ENCODE measurements at places on chromosomes 4 and X.

- DNase-seq: no peak
Measured at GRCh38 chr4:185719500-185719858, 92.5 kb downstream of the SORBS2 start.

DNA sequence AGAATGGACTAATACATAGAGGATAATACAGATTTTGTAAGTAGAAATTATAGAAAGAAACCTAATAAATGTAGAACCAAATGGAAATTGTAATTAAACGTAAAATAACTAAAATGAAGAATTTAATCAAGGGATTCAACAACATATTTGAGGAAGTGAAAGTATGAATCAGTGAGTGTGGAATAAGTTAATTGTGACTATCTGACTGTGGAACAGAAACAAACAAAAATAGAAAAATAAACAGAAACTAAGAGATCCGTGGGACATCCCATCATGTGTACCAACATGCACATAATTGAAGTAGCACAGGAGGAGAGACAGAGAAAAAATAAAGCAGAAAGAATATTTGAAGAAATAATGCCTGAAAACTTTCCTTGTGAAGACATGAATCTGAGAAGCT, 208.6 kb upstream of the TACR3 start:
- no peak for DNase-seq

DNA sequence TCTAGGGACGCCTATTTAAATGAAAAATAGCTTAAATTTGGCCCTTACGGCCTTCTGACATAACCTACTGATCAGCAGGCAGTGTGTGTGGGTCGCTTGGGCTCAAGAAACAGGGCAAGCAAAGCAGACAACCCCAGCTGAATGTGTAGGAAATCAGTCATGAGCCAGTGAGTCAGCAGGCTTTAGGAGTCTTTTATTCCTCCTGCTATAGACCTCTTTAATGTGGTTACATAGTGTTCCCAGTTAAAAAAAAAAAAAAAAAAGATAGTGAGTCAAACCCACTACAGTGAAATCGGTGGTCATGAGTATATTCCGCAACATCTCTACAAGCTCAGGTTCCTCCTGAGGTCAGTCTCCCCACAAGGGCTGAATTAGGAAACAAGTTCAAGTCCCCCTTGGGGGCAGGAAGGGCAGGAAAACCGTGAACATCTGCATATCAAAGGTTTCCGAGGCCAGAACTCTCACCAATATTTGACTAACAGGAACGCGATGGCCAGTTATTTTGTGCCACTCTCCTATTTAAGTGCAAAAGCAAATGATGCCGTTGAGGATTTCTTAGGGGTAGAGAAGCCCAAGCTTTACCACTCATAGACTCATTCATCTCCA, 32.7 kb downstream of the ACSL1 start:
- DNase-seq: peak; percentile 62

GRCh38 chr4:56733352-56733751, 52.3 kb upstream of the HOPX start:
- DNase-seq: no peak

DNA sequence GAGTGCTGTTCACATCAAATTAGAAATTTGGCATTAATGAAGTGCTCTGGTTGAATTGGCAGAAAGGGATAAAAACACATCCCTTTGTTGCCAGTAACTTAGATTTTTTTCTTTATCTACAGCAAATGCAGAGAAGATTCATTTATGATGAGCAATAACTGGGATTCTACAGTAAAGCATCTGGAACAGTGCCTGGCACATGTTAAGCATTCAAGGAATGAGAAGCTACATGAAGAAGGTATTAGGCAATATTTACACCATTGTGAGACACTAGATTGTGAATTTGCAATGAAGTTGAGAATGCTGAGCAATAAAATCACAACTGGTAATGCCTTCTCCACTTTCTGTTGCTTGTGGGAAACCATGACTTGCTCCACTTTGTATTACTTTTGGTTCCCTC, 33.5 kb downstream of the PCDH19 start:
- DNase-seq: no peak

GRCh38 chr4:42278709-42279324, 118.5 kb upstream of the SHISA3 start:
- DNase-seq: no peak

GRCh38 chrX:16594490-16594889, 55.5 kb upstream of the S100G start:
- no peak for DNase-seq

GRCh38 chr4:113979148-113979904, at the start of gene ARSJ:
TSS of gene ARSJ (minus strand) at chr4:113979647. CDS start at chr4:113978834, 813 bp downstream.
- DNase-seq: peak; percentile 41

- peak; percentile 19 for DNase-seq
Measured at GRCh38 chrX:154125391-154126040, 18.5 kb upstream of the OPN1LW start.

GRCh38 chr4:121459026-121459425, 78.2 kb upstream of the QRFPR start:
- no peak for DNase-seq

GRCh38 chrX:46913667-46914066, 1.4 kb downstream of the JADE3 start:
- DNase-seq: peak; percentile 7

GRCh38 chr4:58760737-58761136, 1650.6 kb upstream of the IGFBP7 start:
- DNase-seq: no peak

DNA sequence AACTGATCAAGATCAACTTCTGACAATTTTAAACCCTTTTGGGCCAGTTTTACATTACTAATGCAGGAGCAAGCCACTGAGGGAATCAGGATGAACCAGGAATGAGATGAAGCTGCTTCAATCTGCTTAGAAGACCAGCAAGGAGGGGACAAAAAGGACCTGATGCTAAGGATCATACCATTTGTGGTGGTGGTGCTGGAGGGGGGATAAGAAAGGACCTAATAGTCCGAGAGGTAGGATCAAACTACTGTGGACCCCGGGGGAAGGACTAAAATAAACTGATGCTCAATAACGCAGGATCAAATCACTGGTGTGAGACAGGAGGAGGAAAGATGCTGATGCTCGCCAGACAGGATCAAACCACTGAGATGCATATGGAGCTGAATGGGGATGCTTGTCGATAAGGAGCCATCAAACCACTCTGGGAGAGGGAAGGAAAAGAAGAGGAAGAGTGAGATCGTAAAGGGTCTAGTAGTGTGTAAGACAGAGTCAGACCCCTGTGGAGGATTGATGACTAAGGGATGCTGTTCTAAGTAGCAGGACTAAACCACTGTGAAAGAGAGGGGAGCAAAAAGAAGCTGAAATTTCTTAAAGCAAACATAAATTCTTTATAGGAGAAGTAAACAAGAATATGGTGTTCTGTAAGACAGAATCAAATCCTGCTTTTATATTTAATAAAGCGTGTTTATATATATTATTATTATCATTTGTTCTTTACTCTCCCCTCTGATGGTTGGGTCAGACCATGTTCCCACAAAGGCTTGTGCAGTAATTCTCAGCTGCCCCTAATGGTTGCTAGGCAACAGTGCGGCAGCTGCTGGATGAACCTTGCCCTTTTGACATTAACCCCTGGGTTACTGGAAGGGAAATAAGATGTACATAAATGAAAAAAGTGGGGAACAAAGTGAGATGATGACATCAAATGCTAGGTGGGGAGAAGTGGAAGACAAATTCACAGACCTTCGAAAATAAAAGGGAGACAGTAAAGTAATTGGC, 432.5 kb upstream of the FGF16 start:
- peak; percentile 8 for DNase-seq

DNA sequence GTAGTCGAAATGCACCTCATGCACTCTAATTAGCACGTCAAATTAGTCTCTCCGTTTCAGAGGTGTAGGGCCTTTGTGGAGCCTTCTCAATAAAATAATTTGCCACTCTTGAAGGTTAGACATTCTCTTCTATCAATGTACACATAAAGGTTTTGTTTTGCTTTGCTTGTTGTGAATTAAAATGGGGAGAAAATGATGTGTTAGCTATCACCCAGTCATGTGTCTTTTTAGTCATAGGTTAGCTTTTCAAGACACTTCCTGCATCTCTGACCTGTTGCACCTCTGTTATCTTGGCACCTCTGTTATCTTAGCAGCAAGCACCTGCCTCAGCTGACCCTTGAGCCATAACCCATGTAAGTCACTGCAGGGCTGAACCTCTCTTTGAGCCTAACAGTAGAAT, 936 bp downstream of the TMEM144 start:
- DNase-seq: no peak

DNA sequence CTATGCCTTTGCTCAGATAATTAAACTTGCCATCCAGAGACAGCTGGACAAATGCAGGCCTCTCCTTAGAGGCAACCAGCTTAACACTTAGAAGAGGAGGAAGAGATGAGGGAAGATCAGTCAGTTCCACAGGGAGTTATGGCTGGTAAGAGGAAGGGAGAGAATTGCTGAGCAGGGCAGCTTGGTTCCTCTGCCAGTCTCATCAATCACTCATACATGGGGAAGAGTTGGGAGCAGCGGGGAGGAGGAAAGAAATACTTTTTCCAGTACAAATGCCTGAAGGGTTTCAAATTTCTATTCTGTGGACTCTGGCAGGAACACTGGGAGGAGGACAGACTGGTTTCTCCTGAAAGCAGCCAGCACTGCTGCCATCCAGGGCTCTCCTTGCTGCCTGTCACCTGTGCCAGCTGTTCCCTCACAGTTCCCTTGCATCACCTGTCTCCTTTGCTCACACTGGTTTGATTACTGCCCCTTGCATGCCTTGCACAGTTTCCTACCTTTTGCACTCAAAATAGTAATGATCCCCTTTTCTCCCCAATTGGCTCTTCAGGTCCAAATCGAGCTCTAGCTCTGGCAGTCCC, 59.5 kb downstream of the PGRMC2 start:
- no peak for DNase-seq

GRCh38 chr4:84924434-84924833, 42.1 kb downstream of the WDFY3 start:
- DNase-seq: no peak

DNA sequence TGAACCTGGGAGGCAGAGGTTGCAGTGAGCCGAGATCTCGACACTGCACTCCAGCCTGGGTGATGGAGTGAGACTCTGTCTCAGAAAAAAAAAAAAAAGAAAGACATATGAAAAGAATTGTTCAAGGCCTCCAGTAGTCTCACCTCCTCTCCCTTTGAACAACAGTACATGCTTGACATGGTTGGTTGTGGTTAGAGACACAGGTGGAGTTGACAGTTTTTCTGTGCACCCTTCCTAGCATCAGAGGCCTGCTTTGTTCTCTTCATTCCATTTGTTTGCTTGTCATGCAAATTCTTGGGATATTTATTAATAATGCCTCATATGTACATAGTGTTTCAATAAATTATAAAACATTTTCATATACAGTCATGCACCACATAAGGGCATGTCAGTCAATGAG, 18.3 kb upstream of the PDCL2 start:
- DNase-seq: no peak

DNA sequence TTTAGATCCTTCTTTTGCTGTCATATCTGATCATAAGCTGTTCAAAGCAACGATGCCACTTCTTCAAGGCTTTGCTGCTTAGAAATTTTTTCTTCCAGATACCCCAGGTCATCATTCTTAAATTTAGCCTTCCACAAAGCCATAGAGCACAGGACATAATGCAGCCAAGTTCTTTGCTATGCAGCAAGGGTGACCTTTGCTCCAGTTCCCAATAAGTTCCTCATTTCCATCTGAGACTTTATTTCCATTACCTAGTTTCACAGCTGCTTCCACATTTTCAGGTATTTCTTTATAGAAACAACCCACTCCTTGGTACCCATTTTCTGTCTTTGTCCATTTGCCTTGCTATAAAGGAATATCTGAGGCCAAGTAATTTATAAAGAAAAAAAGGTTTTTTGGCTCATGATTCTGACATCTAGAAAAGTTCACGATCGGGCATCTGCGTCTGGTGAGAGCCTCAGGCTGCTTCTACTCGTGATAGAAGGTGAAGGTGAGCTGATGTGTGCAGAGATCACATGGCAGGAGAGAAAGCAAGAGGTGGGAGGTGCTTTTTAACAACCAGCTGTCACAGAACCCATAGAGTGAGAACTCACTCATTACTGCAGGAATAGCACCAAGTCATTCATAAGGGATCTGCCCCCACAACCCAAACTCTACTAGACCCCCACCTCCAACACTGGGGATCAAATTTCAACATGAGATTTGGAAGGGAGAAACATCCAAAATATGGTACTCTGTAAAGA, 11.8 kb upstream of the TASL start:
- DNase-seq: no peak

DNA sequence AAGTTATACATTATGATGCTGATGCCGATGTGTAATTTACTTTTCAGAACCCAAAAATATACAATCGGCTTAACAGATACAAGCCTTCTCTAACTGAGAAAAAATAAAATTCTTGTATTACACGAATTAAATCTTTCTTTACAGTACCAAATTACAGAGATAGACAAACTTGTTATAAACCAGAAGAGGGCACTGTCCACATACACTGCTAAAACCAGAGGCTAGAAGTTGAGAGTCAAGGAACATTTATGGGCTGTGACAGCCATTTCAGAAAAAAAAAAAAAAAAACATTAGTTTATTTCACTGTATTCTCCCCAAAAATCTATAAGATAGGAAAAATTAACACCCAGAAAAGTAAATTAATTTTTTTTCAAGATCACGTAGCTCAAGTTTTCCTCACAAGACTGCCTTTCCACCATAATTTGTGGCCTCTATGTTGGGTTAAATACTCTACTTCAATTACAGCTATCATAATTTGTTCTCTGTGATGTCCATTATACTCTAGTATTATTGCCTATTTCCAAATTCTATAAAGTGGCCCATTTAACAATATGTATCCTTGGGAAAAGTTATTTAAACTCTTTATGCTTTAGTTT, 12.0 kb downstream of the EREG start:
- DNase-seq: no peak

GRCh38 chr4:1795299-1796195, 2.5 kb downstream of the FGFR3 start:
- no peak for DNase-seq

GRCh38 chr4:109432203-109432602, 1.4 kb upstream of the SEC24B start:
- DNase-seq: no peak

DNA sequence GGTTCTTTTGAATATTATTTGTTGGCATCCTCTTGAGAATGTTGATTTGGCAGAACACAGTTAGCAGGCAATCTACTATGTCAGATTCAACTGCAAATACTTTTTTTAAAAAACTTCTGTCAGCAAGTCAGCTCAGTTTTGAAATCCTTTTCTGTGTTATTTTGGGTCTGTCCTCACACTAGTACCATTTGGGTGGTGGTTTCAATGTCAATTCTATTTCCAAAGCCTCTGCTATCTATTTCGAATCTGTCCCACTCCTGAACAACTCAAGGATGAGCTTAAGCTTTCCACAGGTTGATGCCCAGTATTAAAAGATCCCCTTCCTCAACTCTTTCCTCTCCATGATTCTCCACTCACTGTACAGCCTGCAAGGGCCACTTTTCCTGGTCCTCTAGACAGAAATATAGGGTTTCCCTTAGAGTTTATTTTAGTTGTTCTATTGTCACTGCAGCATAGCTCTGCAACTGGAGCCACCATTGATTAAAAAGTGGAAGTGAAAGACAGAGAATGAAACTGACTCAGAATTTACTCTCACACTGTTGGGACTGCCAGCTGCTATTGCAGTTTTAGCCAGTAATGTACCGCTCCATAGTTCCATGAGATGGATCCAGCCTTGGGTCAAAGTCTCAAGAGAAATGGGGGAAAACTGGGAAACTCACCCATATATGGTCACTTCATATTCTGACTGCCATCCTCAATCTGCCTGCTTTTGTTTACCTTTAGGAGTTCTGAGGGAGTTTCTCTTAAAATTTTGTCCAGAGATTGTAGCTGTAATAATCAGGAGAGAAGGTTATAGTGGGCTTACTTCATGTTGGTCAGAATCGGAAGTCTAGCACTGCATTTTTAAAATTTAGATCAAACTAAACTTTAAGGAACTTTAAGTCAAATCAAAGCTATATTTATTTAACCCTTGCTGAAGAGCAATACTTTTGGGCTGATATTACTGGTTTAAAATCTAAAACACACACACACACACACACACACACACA, 14.6 kb downstream of the HDX start:
- DNase-seq: no peak
